ENCODE measurements at places on chromosomes 1 and 21. TPM values are rescaled to one million over a fixed set of nuclear protein-coding genes. Genes with fewer than 3 reads are reported as not detected.

DNA sequence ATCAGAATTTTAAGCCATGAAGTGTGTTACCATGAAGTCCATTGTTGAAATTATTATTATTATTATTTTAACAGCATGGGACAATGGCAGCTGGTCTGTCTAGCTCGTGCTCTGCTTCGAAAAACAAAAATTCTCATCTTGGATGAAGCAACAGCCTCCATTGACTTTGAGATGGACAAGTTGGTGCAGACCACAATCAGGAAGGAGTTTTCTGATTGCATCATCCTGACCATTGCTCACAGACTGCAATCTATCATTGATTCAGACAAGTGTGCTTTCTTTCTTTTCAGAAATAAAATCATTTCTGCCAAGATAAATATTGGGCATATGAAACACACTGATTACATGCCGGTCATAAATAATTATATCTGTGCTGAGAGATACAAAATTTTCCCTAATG lies 21.0 kb downstream of the HSPA13 start:
- no peak for DNase-seq
- no peaks in the 10 kb centered on the region for H3K27me3 ChIP-seq
- no peaks in the 10 kb centered on the region for H3K36me3 ChIP-seq

DNA sequence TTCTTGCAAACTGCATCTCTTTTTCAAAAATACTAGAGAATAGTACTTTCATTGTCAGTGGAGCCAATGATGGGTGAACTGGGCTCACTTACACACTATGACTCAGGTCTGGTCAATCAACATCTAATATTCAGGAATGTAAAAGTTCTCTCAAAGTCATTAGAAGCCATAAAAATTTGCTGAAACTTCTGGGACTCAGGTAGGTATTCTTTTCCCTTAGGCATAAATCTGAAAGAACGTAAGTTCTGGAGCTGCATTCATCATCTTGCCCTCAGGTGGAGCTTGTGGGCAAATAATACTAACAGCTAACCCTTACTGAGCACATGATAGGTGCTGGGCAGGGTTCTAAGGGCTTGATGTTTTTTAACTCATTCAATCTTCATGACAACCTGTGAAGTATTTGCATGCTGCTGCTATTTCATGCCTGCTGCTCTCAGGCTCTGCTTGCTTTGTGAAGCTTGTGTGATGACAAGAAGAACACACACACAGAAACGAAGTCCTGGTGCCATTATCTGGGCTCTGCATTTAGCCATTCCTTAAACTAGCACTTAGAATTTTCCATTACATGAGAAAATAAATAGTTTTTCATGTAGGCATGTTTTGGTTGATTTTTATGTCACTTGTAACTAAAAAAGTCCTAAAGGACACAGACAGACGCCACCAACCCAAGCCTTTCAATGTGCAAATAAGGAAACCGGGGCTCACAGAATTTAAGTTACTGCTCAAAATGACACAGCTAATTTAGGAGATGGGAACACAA lies 394.2 kb upstream of the LYPLAL1 start:
- no peak overlapping the region for H3K4me3 ChIP-seq
- H3K27ac ChIP-seq = no peak overlapping the region
- H3K4me1 ChIP-seq = no peaks in the 10 kb centered on the region
- DNase-seq = no peak
- H3K27me3 ChIP-seq = no peaks in the 10 kb centered on the region
- no peaks in the 10 kb centered on the region for H3K36me3 ChIP-seq

GRCh38 chr1:82065916-82066315 lies 265.2 kb downstream of the ADGRL2 start:
- no peak overlapping the region for H3K27ac ChIP-seq
- no peaks in the 10 kb centered on the region for H3K36me3 ChIP-seq
- H3K4me3 ChIP-seq = no peak overlapping the region
- H3K4me1 ChIP-seq = no peaks in the 10 kb centered on the region

GRCh38 chr21:41648591-41649031 lies 118.2 kb downstream of the RIPK4 start:
- no peak overlapping the region for H3K4me3 ChIP-seq
- H3K4me1 ChIP-seq = peaks cover 14% of the 10 kb centered on the region
- no peak for DNase-seq
- H3K27ac ChIP-seq = no peak overlapping the region

- no peaks in the 10 kb centered on the region for H3K27me3 ChIP-seq
- no peaks in the 10 kb centered on the region for H3K36me3 ChIP-seq
- no peak overlapping the region for H3K27ac ChIP-seq
- H3K4me3 ChIP-seq = no peak overlapping the region
- no peaks in the 10 kb centered on the region for H3K4me1 ChIP-seq
Measured at GRCh38 chr1:208584167-208584755, 340.1 kb upstream of the PLXNA2 start.

Gene TTC24
- polyA plus RNA-seq = 0.34 TPM

Gene MTF1
- polyA plus RNA-seq = 8.5 TPM

DNA sequence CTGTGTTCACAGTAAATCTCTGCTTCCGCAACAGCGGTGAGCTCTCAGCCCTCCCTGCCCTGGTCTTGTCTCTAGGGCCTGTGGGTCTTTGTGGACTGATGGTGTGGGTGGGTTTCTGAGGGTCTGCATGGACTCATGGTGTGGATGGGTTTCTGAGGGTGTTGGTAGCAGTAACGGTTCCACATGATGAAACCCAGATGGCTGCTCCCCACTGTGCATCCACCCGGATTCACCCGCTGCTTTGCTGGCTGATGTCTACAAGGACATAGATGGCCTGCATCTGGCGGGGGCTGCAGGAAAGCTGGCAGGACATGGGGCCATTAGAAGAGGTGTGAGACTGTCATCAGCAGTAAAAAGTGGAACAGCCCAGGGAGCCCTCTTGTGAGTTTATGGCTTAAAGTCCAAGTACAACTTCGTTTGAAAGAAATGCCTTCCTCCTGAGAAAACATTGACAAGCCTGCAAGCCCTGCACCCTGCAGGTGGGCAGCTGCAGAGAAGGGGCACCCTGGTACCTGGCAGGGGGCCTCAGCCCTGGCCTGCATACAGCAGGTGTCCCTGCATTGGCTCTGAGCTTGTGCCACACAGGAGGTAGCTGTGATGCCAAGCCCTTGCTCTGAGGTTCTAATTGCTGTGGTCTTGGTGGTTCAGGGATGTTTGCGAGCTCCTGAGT lies 156.9 kb upstream of the COL6A1 start:
- no peak overlapping the region for H3K4me3 ChIP-seq
- H3K36me3 ChIP-seq = no peaks in the 10 kb centered on the region
- H3K4me1 ChIP-seq = no peaks in the 10 kb centered on the region
- DNase-seq = no peak
- H3K27ac ChIP-seq = no peak overlapping the region
- peaks cover 9% of the 10 kb centered on the region for H3K27me3 ChIP-seq

DNA sequence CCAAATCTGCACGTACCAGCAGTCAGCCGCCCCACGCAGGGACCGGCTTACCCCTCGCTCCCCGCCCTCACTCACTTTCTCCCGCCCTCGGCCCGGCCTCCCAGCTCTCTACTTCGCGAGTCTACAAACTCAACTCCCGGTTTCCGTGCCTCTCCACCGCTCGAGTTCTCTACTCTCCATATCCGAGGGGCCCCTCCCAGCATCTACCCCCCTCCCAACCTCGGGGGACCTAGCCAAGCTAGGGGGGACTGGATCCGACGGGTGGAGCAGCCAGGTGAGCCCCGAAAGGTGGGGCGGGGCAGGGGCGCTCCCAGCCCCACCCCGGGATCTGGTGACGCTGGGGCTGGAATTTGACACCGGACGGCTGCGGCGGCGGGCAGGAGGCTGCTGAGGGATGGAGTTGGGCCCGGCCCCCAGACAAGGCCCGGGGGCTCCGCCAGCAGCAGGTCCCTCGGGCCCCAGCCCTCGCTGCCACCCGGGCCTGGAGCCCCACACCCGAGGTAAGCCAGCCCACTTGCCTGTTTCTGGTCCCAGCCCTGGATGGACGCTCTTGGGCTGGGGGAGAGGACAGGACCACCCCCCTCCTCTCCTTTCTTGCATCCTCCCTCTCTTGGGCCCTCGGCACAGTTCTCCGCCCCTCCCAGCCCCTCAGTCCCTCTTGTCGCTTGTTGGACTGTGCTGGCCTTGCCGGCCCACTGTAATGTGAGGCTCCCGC lies at the start of gene ARTN:
TSS of gene ARTN (plus strand) at position 416 of the 715 bp plus-strand sequence. CDS start 1,856 bp downstream, outside the sequence.
- peak within 1 kb of the TSS; percentile 21 for H3K4me3 ChIP-seq
- no peak within 1 kb of the TSS for H3K27ac ChIP-seq
- H3K27me3 ChIP-seq = peaks cover 45% of the 10 kb centered on the region
- peak; percentile 47 for DNase-seq
- H3K4me1 ChIP-seq = peaks cover 8% of the 10 kb centered on the region

Gene DIRAS3
- polyA plus RNA-seq = 3.6 TPM

DNA sequence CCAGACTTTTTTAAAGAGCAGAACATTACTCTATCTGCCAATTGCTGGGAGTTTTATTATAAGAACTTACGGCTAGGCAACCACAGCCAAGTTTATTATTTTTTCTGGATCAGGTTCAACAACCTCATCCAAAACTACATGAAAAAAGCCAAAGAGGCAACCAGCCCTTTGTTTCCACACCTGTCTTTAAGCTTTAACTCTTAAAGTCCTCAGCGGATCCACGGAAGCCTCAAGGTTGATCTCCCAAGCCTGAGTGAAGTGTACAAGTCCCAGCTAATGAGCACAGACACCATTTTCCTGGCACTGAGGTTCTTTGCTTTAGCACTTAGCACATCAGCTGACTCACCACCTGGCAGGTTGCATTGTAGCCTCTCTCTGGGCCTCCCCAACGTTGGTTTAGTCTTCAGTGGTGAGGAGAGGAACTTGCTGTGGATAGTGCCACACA lies 143.1 kb downstream of the TGFBR3 start:
- H3K27ac ChIP-seq = no peak overlapping the region
- H3K36me3 ChIP-seq = no peaks in the 10 kb centered on the region
- H3K27me3 ChIP-seq = no peaks in the 10 kb centered on the region
- DNase-seq = no peak
- peaks cover 4% of the 10 kb centered on the region for H3K4me1 ChIP-seq
- H3K4me3 ChIP-seq = no peak overlapping the region
